ENCODE measurements at places on chromosomes 3 and 15.

- DNase-seq: no peak
Observed at GRCh38 chr3:143183665-143183964, 64.0 kb downstream of the CHST2 start.

DNA sequence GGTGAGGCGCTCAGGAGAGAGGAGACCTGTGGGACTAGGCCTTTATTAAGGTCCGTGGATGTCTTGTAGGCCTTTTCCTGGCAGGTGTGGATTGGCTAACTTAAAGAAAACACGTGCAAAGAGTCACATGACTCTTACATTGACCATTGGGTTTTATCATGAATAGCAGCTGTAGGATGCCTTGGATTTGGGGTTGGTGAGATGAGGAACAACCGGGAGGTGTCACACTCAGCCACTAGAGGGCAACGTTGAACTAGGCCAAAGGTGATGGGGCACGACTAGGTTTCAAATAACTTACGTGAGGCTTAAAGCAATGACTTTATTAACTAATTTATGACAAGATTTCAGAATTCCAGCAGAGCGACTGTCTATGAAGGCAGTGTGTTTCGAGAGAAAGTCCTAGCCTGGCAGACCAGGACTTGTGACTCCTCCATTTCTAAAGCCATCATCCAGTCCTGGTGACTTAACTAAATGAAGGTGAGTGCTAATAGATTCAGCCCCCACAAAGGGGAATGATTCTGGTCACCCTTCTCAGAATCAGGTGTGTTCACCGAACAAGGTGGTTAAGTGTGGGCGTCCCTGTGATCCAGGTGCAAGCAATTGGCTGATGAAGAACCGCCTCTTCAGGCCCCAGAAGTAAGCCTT, 345.6 kb downstream of the MCTP2 start:
- no peak for DNase-seq

GRCh38 chr3:66597308-66597863, 96.6 kb upstream of the LRIG1 start:
- DNase-seq: no peak

DNA sequence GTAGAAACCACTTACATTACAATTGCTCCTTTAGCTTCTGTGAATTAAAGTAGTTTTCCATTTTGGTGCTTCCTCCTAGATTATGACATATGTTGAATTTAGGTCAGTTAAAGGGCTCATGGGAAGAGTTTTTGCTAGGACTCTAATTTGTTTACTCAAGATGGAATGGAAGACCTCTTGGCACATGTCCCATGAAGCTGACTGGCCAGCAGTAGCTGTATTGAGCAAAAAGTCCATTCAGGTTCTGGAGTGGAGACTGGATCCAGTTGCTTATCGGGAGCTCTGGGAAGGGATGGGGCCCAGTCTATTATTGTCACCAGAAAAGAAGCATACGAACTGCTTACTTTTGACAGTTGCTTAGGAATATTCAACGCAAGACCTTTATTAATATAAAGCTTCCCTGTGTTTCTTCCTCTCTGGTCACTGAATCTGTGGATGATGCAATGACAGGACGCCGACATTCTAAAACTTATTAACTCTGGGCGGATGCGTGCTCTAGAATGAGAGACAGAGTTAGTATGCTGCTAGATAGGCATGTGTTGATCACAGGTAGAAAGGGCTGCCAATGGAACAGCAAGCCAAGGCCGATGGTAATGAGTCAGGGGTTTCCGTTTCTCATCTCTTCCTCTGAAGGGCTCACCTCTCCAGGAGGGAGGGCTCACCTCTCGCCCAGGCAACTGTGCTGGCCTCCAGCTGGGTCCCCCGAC, 155.8 kb downstream of the NR1D2 start:
- DNase-seq: no peak

DNA sequence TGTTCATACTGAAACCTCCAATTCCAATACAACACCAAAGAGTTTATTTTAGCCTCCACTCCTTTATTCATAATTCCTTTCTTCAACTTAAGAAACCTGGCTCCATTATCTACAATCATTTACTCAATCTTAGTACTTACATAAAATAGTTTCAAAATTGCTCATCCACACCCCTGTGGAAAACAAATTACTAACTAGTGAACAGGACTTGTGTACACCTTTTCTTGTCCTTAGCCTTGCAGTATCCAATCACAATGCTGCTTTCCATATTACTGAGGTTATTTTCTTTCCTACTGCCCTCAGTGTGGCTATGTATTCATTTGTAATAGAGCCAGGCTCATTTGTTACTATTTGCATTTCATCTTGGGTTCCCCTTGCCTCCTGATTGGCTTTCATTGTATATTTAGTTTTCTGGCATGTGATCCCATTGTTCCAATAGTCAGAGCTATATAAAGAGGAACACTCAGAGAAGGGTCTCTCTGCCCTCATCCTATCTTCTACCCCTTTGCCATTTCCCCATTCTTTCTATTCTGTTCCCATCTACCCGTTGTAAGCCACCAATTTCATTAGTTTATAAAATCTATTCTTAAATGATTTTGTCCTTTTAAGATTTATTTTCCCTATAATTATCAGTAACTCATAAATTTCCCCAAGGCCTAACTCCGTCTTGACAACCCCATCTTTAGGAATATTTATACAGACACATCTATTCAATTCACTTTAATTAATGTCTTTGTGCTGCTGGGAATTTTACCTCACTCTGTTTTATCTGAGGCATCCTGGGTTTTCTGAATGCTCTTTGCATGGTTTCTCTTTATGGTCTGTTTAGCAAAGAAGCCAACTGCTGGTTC, 67.9 kb upstream of the RBP1 start:
- no peak for DNase-seq

- no peak for DNase-seq
Observed at GRCh38 chr15:98951493-98952320, 55.9 kb downstream of the PGPEP1L start.

DNA sequence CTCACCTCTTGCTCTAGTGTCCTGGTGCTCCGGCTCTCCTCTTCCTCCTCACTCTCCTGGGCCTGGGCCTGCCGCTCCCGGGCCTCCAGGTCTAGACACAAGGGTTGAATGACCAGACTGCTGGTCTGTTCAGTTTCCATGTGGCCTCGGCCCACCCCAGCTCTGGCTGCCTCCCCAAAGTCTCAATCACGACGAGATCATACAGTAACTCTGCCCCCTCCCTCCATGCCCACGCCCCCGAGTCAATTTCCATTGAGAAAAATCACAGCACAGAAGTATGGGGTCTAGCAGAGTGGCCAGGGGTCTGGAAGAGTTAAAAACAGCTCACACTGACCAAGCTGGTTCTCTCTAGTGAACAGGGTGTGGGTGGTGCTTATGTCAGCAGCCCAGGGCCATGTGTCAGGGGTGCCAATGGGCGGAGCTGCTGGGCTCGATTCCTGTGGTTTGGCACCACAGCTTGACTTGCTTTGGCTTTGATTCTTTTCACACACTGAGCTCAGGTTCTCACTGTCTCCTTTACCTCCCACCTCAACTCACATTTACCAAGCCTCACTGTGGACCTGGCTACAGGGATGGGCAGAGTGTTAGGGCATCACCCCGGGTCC, 6.9 kb downstream of the C15orf62 start:
- no peak for DNase-seq

- DNase-seq: no peak
Observed at GRCh38 chr15:56199038-56199437, 44.6 kb downstream of the RFX7 start.

DNA sequence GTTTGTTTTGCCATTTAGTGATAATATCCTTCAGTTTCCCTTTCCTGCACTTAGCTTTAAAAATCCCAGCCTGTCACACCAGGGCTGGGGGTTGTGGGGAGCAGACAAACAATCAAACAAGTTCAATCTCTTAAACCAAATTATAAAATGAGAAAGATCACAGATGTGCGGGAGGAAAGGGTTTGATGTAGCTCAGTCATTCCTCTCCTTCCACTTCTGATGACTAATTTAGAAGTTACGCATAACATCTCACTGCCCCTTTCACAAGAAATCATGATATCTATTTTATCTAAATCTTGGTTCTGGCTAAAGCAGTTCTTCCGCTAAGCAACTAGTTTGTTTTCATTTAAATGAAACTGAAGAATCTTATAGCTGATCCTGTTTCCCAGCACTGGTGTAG, 34.1 kb upstream of the ATG7 start:
- no peak for DNase-seq

Data from NCI-H1417 treated with DMSO at 0.1 percent for 48 hours (cell line).